A673 (cell line): ENCODE measurements at places on chromosomes 3 and 15.
A peak's percentile ranks its signal among the peaks of the same experiment; 100 is the strongest.

DNA sequence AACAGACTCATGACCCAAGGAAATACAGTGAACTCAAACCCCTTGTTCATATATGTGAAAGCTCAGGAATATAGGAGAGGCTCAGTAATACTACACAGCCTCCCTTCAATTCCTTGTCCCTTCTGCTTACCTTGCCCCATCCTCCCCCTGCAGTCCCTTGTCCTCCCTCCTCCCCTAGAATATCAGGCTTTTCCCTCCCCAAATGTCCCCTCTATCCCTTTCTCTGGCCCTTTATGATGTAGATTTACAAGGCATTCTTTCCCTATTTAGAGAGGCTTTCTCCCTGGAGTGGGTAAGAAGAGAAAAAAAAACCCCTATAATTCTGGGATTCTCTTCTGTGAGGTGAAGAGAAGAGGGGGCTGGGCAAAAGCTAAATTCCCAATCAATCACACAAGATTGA, 64.9 kb upstream of the KBTBD8 start:
- no peaks in the 10 kb centered on the region for H3K4me1 ChIP-seq
- no peak overlapping the region for H3K4me3 ChIP-seq
- peaks cover 20% of the 10 kb centered on the region for H3K27me3 ChIP-seq
- DNase-seq, result no peak
- no peaks in the 10 kb centered on the region for H3K36me3 ChIP-seq

DNA sequence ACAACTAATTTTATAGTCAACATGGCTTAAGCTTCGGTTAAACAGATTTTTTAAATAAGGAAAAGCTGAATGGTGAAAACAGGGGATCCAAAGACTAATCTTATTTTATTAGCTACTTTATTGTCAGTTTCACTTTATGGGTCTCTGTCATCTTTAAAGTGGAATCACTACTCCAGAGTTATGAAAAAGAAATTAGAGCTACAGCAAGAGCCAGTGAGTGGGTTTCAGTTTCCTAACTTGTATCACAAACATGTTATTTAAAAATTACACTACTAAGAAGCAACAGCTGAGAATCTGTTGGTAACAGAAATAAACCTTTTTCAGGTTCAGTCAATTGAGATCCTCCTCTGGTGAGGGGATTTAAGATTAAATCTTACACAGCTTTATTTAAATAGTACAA, 10.0 kb downstream of the PHC3 start:
- H3K27ac ChIP-seq, result no peak overlapping the region
- no peak for DNase-seq
- no peak overlapping the region for H3K4me3 ChIP-seq
- no peaks in the 10 kb centered on the region for H3K27me3 ChIP-seq
- no peaks in the 10 kb centered on the region for H3K4me1 ChIP-seq

DNA sequence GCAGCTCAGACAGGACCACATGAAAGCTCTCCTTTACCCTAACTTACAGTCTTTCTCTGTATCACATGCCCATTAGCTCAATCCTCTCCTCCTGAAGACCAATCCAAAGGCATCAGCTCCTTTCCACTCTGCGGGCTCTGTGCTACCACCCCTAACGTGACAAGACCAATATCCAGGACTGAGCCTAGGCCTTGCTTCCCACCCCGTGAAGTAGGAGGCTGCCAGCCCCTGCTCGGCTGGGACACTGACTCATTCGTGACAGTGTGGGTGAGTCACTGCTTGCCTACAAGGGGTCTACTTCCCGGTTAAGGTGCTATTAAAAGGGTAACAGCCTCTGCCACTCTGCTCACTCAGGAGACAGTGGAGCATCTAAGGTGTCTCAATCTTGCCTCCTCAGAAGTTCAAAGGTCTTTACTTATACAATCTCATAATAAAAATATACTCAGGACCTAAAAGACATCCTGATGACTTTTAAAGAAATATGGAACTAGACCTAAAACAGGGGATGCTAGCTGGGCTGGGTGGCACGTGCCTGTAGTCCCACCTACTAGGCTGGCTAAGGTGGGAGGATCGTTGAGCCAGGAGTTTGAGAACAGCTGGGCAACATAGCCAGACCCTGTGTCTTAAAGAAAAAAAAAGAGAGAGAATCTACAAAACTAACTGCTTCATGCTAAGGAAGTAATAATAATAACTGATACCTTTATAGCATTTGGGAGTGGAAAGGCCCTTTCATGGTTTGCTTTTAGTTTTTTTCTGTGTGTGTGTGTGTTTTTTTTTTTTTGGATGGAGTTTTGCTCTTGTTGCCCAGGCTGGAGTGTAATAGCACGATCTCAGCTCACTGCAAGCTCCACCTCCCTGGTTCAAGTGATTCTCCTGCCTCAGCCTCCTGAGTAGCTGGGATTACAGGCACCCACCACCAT, 55.0 kb downstream of the TMEM44 start:
- peaks cover 4% of the 10 kb centered on the region for H3K4me1 ChIP-seq
- no peaks in the 10 kb centered on the region for H3K27me3 ChIP-seq
- no peak overlapping the region for H3K4me3 ChIP-seq
- no peak overlapping the region for H3K27ac ChIP-seq
- peak; percentile 60 for DNase-seq
- H3K36me3 ChIP-seq, result no peaks in the 10 kb centered on the region

GRCh38 chr3:42979044-42979972, at the start of gene GASK1A:
TSS of gene GASK1A (plus strand) at chr3:42979311. CDS start at chr3:42979643, 332 bp downstream.
- no peak within 1 kb of the TSS for H3K27ac ChIP-seq
- H3K4me1 ChIP-seq, result no peaks in the 10 kb centered on the region
- peak; percentile 9 for DNase-seq
- H3K4me3 ChIP-seq, result peak within 1 kb of the TSS; percentile 32

DNA sequence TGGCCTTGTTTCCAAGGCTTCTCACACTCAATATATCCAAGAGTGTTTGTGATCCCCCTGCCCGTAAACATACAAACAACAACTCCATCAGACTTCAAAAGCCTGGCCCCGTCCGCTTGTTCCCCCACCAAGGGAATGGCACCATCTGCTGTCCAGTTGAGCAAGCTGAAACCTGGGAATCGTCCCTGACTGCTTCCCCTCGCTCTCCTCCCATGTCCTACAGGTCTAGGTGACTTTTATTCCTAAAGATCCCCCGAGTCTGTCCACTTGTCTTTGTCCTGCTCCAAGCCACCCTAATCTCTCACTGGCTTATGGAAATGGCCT, 27.9 kb upstream of the FAM174B start:
- DNase-seq, result no peak
- H3K27ac ChIP-seq, result no peak overlapping the region
- no peak overlapping the region for H3K4me3 ChIP-seq
- H3K27me3 ChIP-seq, result no peaks in the 10 kb centered on the region

GRCh38 chr3:69240651-69241568, 118.5 kb upstream of the LMOD3 start:
- H3K4me1 ChIP-seq, result no peaks in the 10 kb centered on the region
- H3K36me3 ChIP-seq, result no peaks in the 10 kb centered on the region
- H3K27me3 ChIP-seq, result no peaks in the 10 kb centered on the region
- DNase-seq, result no peak
- H3K4me3 ChIP-seq, result no peak overlapping the region

DNA sequence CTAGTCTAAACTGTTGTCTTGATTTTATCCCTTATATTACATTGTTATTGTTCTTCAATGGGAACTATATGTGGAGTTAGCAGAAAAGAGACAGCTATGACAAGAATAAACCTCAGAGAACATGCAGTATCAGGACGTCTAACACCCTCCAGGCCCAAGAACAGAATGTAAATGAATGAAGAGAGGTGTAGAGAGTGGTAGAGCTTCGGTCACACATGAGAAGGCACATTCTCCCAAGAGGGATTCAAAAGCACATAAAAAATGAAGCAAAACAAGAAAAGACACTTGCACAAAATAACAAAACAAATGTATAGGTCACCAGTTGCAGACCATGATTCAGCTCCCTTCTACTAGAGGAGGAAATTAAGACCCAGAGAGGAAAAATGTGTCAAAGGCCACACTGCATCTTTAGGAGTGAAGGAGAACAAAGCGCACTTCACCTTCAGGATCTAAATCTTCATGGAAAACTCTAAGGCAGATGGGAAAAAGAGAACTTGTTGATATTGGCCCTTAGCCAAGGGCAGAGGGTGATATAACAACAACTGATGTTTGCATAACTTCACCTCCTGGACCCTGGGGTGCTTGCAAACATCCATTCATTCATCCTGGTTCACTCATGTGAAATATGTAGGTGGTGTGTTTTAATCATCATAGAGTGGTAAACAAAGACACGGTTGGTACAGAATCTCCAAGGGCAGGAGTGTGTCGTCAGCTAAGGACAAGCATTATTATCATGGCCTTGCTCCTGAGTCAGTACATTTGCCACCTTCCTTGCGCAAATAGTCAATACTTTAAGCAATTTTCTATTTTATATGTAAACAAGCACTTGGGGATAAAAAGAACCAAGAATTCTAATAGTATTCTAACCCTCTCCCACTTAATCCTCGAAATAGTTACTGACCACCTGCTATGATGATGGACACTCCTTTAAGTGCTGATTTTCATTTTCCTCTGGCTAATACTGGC, 8.8 kb downstream of the NEK10 start:
- DNase-seq, result no peak
- no peak overlapping the region for H3K4me3 ChIP-seq
- H3K27me3 ChIP-seq, result no peaks in the 10 kb centered on the region
- peaks cover 12% of the 10 kb centered on the region for H3K4me1 ChIP-seq
- H3K27ac ChIP-seq, result no peak overlapping the region
- no peaks in the 10 kb centered on the region for H3K36me3 ChIP-seq

DNA sequence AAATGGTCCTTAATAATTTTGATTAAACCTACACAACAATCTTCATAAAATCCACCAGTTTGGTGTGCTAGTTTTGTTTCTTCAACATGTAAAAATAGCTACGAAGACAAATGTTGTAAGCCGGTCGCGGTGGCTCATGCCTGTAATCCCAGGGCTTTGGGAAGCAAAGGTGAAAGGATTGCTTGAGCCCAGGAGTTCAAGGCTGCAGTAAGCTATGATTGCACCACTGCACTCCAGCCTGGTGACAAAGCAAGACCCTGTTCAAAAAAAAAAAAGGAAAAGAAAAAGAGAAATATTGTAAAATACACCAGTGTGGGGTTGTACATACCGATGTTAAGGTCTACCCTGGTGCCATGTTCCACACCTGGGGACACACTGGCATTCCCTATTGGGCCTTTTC, 75.1 kb downstream of the LDHAL6B start:
- H3K27ac ChIP-seq, result no peak overlapping the region
- H3K4me3 ChIP-seq, result no peak overlapping the region
- no peaks in the 10 kb centered on the region for H3K27me3 ChIP-seq
- no peaks in the 10 kb centered on the region for H3K4me1 ChIP-seq

DNA sequence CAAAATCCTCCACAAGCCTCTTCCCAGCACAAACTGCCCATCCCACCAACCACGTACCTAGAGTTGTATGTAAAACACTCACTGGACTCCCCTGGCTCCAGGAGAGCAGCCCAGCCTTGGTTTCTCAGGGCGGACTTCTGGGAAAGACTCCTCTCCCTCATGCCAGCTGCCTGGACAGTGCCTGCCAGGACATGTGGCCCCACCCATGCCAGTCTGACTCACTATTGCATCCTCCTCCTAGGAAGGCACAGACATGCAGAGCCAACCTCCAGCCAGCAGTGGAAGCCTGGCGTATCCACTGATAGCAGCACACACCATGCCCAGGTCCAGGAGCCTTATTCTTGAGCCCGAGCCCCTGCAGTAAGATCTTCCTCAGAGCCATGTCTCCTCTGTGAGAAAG, 8.6 kb downstream of the PKM start:
- H3K27ac ChIP-seq, result peak overlapping the region; percentile 60
- no peak overlapping the region for H3K4me3 ChIP-seq
- H3K4me1 ChIP-seq, result peaks cover 43% of the 10 kb centered on the region
- peaks cover 71% of the 10 kb centered on the region for H3K36me3 ChIP-seq

- H3K4me3 ChIP-seq, result no peak overlapping the region
- no peaks in the 10 kb centered on the region for H3K27me3 ChIP-seq
- H3K27ac ChIP-seq, result no peak overlapping the region
- DNase-seq, result no peak
Observed at GRCh38 chr3:172130717-172131050, 91.3 kb downstream of the FNDC3B start.

DNA sequence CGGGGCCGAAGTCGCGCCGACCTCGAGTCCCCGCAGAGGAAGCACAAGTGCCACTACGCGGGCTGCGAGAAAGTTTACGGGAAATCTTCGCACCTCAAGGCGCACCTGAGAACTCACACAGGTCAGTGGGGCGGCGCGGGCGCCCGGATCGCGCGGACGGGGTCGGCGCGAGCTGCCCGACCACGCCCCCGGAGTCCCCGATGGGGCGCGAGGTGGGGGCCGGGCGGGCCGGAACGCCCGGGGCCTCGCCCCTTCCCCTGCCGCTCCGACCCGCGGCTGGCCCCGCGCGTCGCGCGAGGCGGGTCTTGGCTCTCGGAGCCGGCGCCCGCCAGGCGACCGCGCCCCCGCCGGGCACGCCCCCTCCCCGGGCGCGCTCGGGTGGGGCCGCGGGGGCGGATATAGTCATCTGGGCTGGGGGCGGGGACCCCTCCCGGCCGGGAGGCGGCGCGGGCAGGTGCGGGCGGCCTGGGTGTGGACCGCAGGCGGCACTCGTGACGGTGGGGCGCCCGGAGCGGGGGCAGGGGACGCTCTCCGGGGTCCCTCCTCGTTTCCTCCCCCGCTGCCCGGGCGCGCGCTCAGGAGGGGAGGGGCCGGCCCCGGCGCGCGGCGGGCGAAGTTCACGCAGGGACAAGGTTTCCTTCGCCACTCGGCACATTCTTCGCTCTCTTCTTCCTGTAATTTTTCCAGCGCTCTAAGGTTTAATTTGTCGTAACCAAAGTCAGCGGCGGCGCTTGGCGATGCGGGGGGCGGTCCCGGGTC, 1.2 kb downstream of the KLF13 start:
- H3K27ac ChIP-seq, result peak overlapping the region; percentile 83
- H3K36me3 ChIP-seq, result no peaks in the 10 kb centered on the region
- no peaks in the 10 kb centered on the region for H3K27me3 ChIP-seq
- H3K4me3 ChIP-seq, result peak overlapping the region; percentile 93
- H3K4me1 ChIP-seq, result peaks cover 4% of the 10 kb centered on the region

GRCh38 chr3:143443851-143444331, 324.3 kb downstream of the CHST2 start:
- no peaks in the 10 kb centered on the region for H3K4me1 ChIP-seq
- H3K27ac ChIP-seq, result no peak overlapping the region
- H3K27me3 ChIP-seq, result no peaks in the 10 kb centered on the region
- no peak overlapping the region for H3K4me3 ChIP-seq
- no peaks in the 10 kb centered on the region for H3K36me3 ChIP-seq
- peak; percentile 88 for DNase-seq

DNA sequence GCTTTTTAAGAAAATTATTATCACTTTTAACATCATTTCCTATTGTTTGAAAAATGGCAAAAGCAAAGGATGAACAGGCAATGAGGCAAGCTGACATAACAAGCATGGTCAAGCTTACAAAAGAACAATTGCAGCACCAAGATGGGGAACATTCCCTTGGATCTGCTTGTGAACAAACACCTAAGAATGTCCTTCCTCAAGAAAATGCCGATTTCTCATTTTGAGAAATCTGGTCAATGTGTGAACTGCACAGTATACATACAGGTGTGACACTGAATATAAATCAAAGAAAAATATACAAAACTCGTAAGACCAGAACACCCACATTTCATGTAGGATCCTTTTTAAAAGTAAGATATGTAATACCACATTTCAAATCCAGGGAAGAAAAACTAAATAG, 58.9 kb downstream of the LRRFIP2 start:
- H3K36me3 ChIP-seq, result no peaks in the 10 kb centered on the region
- H3K27ac ChIP-seq, result no peak overlapping the region
- no peak for DNase-seq
- no peaks in the 10 kb centered on the region for H3K27me3 ChIP-seq

GRCh38 chr15:66016199-66016598, 146.9 kb downstream of the RAB11A start:
- DNase-seq, result no peak
- H3K36me3 ChIP-seq, result no peaks in the 10 kb centered on the region

GRCh38 chr3:8489278-8489792, 12.3 kb upstream of the LMCD1 start:
- DNase-seq, result no peak
- H3K27me3 ChIP-seq, result no peaks in the 10 kb centered on the region
- H3K36me3 ChIP-seq, result no peaks in the 10 kb centered on the region
- no peak overlapping the region for H3K27ac ChIP-seq
- no peak overlapping the region for H3K4me3 ChIP-seq
